ENCODE measurements at places on chromosomes 4 and X.

- DNase-seq: no peak
Measured at GRCh38 chrX:134721766-134722532, 63.7 kb upstream of the PLAC1 start.

- DNase-seq: no peak
Measured at GRCh38 chrX:20372533-20372932, 105.8 kb upstream of the RPS6KA3 start.

GRCh38 chrX:108420481-108420880, 17.7 kb downstream of the COL4A6 start:
- no peak for DNase-seq

GRCh38 chrX:35696760-35697234, 101.3 kb upstream of the MAGEB16 start:
- no peak for DNase-seq

DNA sequence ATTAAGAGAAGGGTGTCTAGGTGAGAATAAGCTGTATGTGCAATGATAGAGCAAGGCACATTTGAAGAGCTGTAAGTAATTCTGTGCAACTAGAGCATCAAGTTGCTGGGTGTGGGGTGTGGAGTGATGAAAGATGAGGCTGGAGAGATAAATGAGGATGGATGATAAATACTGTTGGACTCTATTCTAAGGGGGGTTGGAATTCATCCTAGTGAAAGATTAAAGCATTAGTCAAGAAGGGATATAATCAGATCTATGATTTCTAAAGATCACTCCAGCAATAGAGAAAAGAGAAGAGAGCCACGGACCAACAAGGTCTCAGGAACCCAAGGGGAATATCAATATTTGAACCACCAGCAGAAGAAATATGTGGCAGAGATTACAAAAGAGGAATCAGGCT, 415.0 kb upstream of the RPS6KA3 start:
- DNase-seq: peak; percentile 74

All from fibroblast of skin of left biceps (primary cell).